ENCODE measurements at places on chromosomes 11 and 22. TPM values are rescaled to one million over a fixed set of nuclear protein-coding genes. Genes with fewer than 3 reads are reported as not detected.

The LUZP2 gene
- total RNA-seq, result not detected

GRCh38 chr11:11985954-11986949 lies 22.2 kb downstream of the DKK3 start:
- DNase-seq, result no peak

The DCDC1 gene
- total RNA-seq, result 6.1 TPM

DNA sequence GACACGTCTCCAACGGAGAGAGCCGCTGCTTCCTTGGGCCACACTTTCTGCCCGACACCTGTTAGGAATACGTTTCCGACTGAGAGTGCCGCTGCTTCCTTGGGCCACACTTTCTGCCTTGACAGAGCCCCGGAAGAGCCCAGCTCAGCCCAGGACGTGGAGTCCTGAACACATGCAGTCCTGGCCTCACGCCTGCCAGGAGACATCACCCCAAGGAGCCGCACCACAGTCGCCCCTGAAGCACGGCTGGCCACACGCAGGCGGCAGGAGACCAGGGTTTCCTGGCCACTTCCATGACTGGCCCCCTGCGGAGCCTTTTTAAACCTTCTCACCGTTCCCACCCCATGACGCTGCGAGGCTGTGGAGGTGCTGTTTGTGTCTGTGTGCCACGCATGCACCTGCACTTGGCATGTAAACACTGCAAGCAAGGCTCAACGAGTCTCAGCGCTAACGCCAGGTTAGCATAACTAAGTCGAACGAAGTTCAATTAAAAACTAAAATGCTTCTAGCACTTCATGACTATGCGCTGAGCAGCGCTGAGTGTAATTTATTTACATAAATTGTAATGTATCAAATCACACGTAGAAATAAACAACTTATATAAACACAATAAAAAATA lies 8.8 kb downstream of the TOLLIP start:
- DNase-seq, result no peak

GRCh38 chr11:3169255-3170043 lies 4.3 kb upstream of the OSBPL5 start:
- peak; percentile 49 for DNase-seq

DNA sequence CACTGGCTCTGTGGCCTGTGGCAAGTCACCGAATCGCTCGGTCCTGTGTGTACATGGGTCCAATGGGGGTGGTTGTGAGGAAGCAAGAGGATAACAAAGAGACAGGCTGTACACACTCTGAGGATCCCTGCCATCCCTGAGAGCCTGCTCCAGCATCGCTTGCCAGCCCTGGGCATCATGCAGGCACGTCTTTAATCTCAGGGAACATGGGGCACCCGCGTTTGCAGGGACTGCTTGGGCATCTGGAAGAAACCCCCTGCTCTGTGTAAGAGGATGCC lies 1.3 kb upstream of the C1QTNF5 start:
- DNase-seq, result no peak

DNA sequence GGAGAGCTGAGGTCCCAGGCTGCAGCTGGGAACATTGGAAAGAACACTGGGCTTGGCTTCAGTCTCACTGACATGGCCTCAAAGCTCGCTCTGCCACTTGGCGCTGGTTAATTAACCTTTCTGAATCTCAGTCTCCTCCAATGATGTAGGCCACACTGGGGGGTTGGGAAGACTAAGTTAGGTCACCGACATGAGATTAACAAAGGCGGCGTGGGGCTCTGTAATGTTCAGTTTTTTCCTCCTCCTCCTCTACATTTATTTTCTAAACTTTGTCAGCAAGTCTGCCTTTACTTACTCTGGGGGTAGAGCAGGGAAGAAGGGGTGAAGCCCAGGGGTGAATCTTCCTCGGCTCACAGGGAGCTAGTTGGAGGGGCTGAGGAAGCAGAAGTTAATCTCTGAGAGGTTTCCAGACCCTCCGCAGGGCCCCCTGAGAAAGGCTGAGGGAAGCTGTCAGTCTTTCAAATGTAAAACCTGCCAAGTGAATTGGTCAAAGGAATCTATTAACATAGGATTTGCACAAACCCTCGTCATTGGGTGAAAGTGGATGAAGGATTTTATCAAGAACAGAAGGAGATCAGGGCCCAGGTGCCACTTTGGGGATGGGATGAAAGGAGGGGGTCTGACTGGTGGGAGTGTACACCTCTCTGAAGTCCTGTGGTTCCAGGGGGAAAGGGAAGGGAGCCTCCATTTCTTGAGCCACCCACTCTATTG lies 32.1 kb upstream of the TENM4 start:
- no peak for DNase-seq

- DNase-seq, result no peak
Measured at GRCh38 chr22:49398646-49399045, 429.0 kb downstream of the BRD1 start.

GRCh38 chr11:41878095-41878494 lies 418.6 kb upstream of the LRRC4C start:
- no peak for DNase-seq

DNA sequence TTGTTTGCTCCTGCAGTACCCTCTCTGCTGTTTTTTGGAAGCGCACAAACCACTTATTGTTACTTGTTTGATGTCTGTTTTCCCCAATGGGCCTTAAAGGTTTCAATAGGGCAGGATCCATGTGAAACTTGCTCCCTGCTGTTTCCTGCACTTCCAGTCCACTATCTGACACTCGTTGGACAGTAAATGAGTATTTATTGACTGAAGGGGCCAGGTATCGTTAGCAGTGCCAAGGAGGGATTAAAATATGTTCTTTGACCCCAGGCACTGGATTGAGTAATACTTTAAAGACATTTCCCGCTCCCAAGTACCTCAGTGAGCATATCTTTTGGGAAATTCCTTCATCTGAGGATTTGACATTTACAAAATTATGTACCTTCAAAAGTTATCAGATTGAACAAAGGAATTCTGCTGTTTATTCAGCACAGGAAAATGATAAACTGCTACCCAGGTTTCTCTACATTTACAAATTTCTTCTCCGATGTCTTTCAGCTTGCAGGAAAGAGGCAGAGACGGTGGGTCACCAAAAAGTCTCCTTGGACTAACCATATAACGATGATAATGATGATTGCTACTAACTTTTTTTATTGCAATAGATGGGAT lies 23.3 kb upstream of the OR9Q2 start:
- DNase-seq, result no peak

The TBC1D10A gene
- total RNA-seq, result 54.1 TPM

The HEPACAM gene
- 8.7 TPM for total RNA-seq

DNA sequence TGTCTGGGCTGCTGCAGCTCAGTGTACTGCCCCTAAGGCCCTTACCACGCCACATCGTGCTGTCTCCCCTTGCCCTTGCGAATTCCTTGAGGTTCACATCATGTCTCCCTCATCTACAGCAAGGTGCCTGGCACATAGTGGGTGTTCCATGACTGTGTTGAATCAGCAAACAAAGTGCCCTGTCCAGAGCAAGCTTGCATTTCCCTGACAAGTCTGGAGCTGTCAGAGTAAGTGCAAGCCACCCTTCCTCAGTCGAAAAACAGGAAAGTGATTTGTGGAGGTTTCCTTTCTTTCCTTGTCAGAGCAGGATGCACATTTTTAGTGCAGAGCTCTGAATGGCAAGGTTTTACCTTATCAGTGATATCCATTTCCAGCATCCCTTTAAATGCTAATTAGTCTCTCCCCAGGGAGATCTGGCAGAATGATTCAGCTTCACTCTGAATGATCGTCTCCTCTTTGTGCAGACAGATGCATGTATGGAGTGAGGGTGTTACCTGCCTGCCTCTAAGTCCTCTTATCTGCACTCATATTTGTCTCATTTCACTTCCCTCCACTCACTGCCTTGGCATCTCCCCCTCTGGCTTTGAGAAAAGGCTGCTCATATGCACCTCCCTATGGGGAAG lies 331.2 kb downstream of the TMEM135 start:
- no peak for DNase-seq

DNA sequence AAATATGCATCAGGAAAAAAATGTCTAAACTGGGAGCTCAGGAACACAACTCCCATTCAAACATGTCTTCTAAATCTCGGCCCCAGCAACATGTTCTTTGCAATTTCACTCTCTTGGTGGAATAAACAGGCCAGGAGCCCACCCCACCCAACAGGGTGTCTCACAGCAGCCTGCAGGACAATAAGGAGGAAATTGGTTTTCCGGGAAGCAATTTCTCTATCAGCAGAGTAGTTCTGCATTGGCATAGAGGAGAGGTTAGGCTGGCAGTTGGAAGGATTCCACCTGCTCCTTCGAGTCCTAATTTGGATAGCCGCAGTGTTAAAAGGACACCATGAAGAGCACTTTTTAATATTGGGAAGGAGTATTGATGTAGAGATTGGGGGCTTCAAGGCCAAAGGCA lies 55.9 kb upstream of the BARX2 start:
- DNase-seq, result no peak

Measured in tibial nerve (tissue), 4 donors.